ENCODE measurements at places on chromosomes 7 and 10.

DNA sequence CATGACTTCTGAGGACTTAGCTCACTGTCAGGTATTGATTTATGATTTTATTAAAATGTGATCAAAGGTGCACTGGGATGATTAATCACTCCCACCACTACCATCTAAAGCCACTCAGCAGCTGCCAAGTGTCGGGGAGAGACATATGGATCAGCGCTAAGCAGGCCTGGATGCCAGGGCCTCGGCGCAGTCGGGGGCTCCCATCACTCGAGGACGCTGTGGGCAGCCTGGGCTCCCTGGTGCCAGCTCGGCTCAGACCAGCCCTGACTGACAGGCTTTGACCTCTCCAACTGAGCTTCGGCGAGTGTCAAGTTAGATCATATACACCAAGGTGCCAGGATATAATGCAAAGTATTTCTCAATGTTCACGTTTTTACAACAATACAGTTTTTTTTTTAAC, 267.7 kb downstream of the ACTR3B start:
- no peak for DNase-seq

GRCh38 chr10:48291190-48291589, 15.3 kb upstream of the MAPK8 start:
- no peak for DNase-seq

GRCh38 chr10:89915968-89916367, 214.6 kb downstream of the KIF20B start:
- no peak for DNase-seq

DNA sequence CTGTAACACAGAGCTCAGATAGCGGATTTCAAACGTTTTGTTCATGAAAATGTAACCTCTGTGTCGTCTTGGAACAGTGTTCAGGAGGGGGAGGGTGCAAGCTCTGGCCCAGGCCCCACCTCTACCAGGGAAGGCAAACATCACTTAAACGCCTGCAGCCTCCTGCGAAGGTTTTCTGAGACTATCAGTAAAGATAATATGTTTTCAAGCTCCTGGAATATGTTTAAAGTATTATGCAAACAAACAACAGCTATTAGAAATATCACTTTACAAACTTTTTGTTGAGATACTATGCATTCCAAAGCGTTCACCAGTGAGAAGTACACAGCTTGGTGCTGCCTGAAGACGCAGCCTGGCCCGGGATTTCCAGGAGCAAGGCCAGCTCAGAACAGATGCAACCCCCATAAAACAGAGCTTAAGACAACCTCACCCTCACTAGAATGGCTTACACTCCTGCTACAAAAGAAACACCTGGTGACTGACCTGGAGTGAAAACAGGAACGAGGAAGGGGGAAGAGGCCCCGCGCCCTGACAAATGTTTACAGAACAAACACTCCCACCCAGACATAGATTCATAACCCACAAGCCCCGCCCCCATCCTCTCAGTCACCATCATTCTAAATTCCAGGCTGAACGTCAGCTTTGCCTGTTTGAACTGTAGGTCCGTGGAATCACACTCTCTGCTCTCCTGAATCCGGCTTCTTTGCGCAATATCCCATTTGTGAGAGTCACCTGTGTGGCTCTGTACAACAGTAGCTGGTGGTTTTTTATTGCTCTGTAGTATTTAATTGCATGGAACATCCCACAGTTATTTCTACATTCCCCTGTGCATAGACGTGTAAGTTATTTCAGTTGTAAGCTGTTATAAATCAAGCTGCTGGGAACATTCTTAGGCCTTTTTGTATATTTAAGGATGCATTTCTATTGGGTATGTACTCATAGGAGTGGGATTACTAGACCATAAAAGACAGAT, 155.0 kb downstream of the PTPRN2 start:
- no peak for DNase-seq

GRCh38 chr10:89440226-89441009, 26.1 kb downstream of the IFIT5 start:
- DNase-seq: no peak

DNA sequence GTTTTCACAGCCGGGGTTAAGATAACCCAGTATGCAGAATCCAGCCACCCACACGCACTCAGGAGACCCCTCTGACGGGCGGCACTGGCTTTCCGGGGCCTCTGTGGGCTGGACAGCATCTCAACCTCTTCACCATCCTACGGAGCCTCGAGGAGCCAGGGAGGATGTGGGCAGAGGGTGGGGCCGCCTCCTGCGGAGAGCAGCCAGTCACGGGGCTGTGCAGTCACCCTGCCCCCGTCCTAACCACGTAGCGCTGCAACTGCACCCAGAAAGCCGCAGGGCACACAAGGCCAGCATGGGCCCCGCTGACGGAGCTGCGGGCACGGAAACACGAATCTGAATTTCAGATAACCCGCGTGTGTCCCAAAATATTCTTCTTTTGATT, 270.3 kb downstream of the ELFN1 start:
- DNase-seq: peak; percentile 33

- no peak for DNase-seq
Measured at GRCh38 chr7:24917510-24918239, 62.3 kb downstream of the OSBPL3 start.

All from esophagus squamous epithelium (tissue), 5 donors.